Lung microvascular endothelial cell (primary cell): ENCODE measurements at places on chromosomes 2 and 18. TPM values are rescaled to one million over a fixed set of nuclear protein-coding genes. Genes with fewer than 3 reads are reported as not detected.

The WDCP gene
- 6.1 and 7.1 TPM in 2 replicates for total RNA-seq

The TEX44 gene
- not detected in 2 replicates for total RNA-seq

The PSD4 gene
- total RNA-seq, result 0.44 and 1.2 TPM in 2 replicates

The TRIM43 gene
- not detected in 2 replicates for total RNA-seq

GRCh38 chr2:69509011-69509749, 71.9 kb upstream of the NFU1 start:
- no peak for DNase-seq

DNA sequence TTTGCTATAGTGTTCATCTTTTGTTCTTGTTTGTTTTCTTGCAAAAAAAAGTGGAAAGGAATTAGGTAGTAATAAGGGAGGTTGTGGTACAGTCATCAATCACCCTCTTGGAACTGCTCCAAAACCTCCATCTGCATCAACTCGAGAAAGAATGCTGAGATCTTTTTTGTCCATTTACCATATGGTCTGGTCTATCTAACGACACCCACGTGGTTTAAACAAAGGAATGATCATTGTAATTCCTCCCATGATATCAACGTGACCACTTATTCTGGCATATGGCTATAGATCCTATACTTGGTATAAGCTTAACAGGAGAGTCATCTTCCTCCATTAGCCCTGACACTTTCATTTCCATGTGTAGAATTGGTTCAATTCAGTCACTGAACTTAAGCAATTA, 1025.3 kb upstream of the NXPH2 start:
- DNase-seq, result no peak
